Stimulated activated CD4-positive, alpha-beta T cell treated with anti-CD3 and anti-CD28 coated beads, Interleukin-4, amount 100 ng/mL, for 4 hours (primary cell): ENCODE measurements at places on chromosomes 11 and 22.

GRCh38 chr11:94308024-94308423 is 3.6 kb downstream of the IZUMO1R start:
- DNase-seq = no peak

GRCh38 chr11:61315260-61315659 is 17.6 kb downstream of the DDB1 start:
- no peak for DNase-seq

GRCh38 chr11:120021978-120022377 is 115.9 kb downstream of the TRIM29 start:
- DNase-seq = no peak

- DNase-seq = no peak
Measured at GRCh38 chr11:112440518-112440917, 179.9 kb upstream of the PLET1 start.

- DNase-seq = no peak
Measured at GRCh38 chr11:8252946-8253345, 10.7 kb downstream of the LMO1 start.

- DNase-seq = no peak
Measured at GRCh38 chr11:107646783-107647182, 55.8 kb downstream of the ELMOD1 start.

GRCh38 chr11:21839796-21840195 is 353.1 kb upstream of the ANO5 start:
- DNase-seq = no peak

- peak; percentile 92 for DNase-seq
Measured at GRCh38 chr22:37077802-37078448, 26.4 kb downstream of the KCTD17 start.

GRCh38 chr11:22491555-22492225 is 133.9 kb downstream of the FANCF start:
- no peak for DNase-seq

DNA sequence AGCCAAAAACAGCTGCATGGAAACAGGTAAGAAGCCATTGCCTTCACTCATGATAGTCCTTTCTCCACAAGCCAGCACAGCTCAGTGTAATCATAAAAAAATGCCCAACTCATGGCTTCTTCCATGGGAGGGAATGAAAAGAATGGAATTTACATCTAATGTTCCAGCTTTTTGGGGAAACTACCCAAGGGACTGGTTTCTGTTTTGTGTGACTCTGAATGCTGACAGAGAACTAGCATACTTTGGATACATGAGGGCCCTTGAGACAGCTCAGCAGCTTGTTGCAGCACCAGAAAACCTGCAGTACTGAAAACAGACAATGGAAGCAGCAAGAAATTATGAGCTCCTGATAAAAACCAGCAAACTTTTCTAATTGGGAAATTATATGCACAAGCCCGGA is 24.2 kb upstream of the HORMAD2 start:
- no peak for DNase-seq

DNA sequence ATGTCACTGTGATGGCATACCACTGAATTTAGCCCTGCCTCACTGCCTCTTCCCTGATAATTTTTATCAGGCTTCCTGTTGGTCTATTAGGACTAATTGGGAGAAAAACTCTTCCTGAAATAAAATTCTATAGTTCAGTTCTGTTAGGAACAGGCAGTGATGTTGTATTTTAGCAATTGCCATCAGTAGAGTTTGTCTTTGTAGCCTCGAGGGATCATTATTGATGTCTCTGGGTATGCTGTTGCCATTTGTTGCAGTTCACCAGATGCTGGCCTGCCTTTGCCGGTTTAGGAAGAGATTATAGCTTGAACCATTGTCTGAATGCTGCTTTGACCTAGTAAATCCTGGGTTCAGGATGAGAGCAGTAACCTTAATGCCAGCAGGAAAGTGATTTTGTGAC is 41.0 kb downstream of the KDM2A start:
- no peak for DNase-seq

- DNase-seq = no peak
Measured at GRCh38 chr11:6210274-6210955, 5.1 kb downstream of the C11orf42 start.

GRCh38 chr11:125073616-125074483 is 10.7 kb downstream of the SLC37A2 start:
- no peak for DNase-seq

- DNase-seq = no peak
Measured at GRCh38 chr11:73213196-73214143, 4.6 kb upstream of the P2RY2 start.

DNA sequence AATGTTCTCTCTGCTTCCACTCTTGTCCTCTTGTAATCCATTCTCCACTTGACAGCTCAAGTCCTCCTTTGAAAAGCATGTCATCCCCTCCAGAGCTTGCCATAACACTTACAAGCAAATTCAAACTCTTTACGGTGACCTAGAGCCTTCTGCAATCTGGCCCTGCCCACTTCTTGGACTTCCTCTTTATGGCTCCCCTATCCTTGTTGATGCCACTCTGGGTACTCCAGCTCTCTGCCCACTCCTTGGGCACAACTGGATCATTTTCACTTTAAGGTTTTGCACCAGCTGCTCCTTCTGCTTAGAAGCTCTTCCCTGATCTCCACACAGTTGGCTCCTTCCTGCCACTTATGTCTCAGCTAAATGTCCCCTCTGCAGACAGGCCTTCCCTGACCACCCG is 217.9 kb downstream of the DSCAML1 start:
- no peak for DNase-seq

DNA sequence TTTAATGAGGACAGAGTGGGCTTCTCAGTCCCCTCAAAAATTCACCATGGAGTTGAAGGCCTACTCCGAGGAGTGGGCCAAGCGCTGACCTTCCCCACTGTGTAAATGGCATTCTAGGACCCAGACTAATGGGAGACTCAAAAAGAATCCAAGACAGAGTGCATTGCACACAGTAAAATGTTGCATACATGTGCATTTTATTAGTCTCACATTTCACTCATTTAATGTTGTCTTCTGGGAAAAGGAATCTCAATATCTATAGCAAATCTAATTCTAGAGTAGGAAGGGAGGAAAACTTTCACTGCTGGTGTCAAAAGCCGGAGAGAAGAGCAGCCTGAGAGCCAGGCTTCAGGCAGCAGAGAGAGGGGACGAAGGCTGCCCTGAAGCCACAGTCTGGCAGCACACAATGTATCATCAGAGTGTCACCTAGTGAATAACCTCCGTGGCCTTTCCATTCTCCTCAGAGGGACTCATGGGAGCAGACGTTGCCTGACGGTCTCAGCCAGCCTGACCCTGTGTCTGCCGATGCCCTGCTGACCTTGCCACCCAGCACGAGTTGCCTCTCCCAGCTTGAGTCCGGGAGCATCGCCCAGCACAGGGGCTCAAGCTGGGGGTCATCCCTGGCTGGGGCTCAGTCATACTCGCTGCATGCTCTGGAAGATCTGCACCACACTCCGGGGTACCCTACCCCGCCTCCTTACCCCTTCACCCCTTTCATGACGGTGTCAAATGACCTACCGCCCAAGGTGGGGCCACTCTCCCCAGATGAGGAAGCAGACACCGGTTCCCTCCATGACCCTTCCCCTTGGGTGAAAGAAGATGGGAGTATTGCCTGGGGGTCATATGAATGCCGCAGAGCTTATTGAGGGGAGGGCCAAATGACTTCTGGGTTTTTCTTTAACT is 12.9 kb upstream of the POU2AF3 start:
- no peak for DNase-seq

GRCh38 chr11:10301656-10302358 is 3.1 kb upstream of the ADM start:
- DNase-seq = no peak

DNA sequence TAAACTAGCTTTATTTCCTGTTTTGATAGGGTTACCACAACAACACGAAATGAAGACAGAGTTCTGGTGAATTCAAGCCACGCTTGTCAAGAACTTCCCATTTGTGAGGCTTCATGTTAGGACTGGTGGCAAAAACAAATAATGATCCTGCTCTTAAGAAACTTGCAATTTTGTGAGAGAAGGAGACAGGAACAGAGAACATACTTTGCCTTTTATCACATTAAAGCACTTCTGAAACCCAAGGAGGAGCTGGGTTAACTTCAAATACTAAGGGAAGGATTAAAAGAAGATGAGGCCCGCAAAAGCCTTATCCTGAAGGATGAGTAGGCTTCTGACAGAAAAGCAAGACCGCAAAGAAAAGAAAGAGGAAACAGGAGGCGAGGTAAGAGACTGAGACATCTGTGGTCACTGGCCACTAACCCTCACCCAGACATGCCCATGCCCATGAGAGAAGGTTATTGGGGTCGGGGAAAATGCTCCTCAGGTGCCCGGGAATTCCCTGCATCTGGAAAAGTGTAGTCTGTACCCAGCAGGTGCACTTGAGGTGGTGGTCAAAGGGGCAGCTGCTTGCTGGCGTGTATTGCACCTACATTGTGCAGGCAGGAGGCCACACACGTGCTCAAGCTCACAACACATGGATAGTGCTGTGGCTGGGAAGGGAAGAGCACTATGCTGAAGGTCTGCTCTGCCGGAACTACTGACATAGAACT is 50.5 kb downstream of the MAPK1 start:
- no peak for DNase-seq

DNA sequence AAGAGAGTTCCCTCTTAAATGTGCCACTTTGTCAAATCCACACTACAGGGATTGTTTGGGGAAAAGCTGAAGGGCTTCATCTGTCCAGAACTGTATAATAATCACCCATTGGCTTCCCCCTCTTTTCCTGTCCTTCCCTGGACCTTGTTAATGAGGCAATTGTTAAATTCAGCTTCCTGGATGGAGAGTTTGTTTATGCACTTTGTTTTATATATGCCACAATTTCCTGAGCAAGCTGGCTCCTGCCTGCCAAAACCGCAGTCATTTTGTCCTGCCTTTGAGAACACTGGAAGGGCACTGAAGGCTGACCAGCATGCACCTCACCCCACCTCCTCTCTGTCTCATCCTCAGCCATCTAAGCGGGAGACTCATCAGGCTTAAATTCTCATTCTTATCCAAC is 86.2 kb downstream of the MSANTD4 start:
- no peak for DNase-seq

DNA sequence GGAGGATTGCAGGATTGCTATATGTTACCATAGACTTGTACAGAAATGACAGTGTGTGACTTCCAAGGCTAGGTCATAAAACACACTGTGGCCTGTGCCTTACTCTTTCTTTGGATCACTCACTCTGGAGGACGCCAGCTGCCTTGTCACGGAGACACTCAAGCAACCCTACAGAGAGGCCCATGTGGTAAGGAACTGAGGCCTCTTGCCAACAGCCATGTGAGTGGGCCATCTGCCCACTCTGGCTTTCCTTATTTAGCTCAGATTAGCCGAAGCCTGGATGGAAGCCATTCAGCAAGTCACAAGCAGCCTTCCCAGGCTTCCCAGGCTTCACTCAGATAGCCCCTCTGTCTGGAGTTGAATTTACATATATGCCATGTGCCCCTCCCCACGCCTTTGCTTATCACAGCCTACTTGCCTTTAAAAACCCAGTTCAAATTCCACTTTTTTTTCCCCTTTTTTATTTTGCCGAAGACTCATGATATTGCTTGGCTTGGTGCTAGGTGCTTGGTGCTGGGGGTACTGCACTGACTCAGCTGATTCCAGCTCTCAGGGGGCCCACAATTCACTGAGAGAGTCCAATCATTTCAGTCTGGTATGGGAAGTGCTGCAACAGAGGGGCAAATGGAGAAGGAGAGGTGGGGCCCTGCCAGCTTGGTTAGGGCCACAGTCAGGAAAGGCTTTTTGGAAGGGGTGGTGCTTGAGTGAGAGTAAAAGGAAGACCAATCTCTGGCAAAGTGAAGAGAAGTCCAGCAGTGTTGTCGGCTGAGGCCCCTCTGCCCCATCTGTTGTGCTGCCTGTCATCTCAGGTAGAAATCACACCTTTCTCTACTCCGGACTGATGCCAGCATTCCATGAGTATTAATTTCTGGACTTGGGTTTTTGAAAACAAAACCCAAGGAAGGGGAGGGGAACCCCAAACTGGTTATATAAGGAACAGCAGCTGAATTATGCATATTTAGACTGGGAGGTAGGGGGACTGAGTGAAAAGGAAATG is 14.5 kb upstream of the P4HA3 start:
- no peak for DNase-seq

DNA sequence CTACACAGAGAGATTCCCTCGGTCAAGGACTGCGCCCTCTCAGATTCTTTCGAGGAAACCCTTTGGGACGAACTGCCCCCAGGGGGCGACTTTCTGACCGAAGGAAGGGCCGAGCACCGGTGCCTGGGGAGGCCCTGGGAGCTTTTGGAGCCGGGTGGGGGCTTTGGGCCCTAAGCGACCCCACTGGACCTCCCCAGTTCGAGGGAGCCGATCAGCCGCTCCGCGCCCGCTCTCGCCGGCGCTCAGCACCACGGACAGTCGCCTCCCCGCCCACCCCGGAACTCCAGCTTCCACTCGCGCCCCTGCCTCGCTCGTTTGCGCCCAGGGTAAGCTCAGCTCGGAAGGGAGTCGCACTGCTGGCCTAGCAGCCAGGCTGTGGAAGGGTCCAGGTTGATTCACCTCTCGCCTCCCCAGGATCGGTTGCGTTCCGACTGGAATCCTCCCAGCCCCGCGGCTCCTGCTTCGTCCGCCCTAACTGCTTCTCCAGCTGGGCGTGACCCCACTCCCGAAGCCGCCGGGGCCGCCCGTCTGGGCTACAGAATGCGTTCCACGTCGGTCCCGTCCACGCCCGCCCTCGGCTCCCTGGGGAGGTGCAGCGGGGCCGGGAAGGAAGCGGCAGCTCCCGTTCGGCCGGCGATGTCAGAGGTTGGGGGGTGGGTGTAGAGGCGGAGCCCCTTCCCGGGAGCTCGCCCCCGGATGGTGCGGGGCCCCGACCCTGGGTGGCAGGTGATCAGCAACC is 428 bp downstream of the SCN3B start:
- peak; percentile 23 for DNase-seq

DNA sequence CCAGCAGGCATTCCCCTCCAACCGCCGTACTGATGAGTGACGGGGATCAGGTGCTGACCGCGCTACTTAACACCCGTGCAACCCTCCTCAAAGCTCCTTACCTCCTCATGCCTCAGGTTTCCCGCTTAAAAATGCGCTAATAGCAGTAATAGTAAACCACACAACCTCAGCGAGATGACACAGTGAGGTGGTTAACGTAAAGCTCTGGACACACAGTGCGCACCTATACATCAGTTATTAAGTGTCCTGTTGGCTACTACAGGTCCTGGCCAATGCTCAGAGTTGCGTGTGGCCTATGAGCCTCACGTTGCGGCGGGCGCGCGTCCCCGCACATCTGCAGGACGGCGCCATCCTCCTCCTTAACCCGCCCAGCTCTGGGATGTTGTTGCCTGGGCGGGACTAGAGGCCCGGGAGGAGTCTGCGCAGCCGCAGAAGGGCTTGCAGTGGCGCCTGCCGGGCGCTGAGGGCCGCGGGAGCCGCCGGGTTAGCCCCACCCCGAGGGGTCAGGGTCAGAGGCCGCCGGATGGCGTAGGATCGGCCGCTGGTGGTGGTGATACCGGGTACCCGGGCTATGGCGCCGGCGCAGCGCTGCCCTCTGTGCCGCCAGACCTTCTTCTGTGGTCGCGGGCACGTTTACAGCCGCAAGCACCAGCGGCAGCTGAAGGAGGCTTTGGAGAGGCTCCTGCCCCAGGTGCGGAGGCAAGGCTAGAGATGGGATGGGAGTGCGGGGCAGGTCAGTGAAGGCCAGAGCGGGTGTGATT is at the start of gene CENATAC:
Gene CENATAC (plus strand): TSS at position 512 of the 761 bp plus-strand sequence. CDS start 60 bp downstream, at position 572.
- peak; percentile 94 for DNase-seq

- DNase-seq = no peak
Measured at GRCh38 chr11:116693102-116693570, 79.7 kb downstream of the BUD13 start.

- DNase-seq = no peak
Measured at GRCh38 chr22:47177334-47177815, 414.9 kb downstream of the TBC1D22A start.

- DNase-seq = no peak
Measured at GRCh38 chr11:46738887-46739286, 19.9 kb downstream of the F2 start.
